Erythroblast (primary cell): ENCODE measurements at places on chromosomes 3 and 15.
A peak's percentile ranks its signal among the peaks of the same experiment; 100 is the strongest.

- no peak for DNase-seq
These were observed 124.9 kb downstream of the TMEM266 start for GRCh38 chr15:76184650-76185035.

DNA sequence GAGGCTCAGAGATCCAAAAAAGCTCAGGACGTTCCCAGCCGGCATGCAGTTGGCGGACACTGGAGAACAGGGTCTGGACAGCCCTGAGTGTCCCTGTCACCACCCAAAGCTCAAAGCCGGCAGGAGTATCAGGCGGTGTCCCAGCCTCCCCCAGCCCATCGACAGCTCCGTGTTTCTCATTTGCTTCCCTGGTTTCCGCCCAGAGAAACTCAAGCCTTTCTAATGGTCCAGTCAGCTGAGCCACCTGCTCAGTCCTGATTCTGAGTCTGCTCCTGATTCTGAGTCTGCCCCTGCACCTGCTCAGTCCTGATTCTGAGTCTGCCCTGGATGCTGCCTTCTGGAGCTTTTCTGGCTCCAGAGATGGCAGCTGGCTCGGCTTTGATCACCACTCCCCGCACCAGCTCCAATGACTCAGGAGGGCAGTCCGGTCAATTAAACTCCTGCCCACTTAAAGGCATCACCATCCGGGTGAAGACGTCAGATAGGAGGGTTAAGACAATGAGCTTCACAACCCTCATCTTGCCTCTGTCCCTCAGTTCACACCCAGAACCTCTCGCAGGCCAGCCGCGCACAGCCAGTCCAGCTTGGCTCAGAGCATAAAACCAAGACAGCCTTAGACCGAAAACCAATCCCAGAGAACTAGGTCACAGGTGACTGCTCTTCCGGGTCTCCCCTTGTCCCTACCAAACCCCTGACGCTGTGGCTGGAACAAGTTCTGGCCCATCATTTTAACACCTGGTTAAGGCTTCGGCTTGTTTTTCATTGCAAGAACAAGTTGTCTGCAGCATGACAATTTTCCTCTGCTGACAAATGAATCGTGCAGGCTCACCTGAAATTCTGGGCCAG lies 6.8 kb downstream of the PCSK6 start:
- no peak for DNase-seq

DNA sequence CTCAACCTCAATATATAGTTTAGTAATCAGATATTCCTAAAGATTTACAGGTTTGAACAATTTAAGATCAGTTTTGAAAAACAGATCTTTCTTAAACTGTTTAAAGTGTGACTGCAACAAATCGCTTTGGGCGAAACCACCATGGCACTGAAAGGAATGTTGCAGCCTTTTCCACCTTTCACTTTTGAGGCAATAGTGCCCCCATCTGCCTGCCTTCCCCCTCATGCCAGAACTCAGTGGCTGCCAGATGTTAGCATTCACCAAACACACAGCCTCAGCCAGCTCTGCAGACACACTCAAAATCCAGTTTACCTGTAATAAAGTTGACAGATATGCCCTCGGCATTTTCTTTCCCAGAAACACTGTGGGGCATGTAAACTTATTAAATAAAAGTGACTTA lies 3.3 kb downstream of the LYSMD4 start:
- peak; percentile 18 for DNase-seq

DNA sequence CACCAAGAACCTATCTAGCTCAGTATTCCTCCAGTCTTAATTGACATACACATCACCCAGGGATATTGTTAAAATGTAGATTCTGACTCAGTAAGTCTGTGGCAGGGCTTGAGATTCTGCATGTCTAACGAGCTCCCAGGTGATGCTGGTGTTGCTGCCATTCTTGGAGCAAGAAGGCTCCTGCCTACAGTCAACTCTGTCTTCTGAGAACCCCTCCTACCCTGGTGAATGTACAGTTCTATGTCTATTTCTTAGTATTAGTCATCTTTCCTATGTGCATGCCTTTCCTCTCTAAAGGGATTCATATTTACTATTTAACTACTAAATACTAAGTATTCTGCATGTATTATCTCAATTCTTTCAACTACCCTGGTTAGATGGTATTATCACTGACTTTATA lies 268.7 kb downstream of the EDEM1 start:
- no peak for DNase-seq

DNA sequence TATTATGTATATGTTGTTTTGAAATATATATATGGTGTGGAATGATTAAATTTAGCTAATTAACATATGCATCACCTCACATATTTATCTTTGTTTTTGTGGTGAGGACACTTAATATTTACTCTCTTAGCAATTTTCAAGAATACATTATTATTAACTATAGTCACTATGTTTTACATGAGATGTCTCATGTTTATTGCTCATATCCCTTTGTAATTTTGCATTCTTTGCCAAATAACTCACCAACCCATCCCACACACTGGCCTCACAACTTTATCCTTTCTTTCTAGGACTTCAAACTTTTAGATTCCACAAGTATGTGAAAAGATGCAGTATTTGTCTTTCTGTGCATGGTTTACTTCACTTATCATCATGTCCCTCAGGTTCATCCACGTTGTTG lies 950.2 kb upstream of the CADM2 start:
- no peak for DNase-seq

GRCh38 chr3:115190747-115191146 lies 43.7 kb upstream of the ZBTB20 start:
- DNase-seq, result no peak

DNA sequence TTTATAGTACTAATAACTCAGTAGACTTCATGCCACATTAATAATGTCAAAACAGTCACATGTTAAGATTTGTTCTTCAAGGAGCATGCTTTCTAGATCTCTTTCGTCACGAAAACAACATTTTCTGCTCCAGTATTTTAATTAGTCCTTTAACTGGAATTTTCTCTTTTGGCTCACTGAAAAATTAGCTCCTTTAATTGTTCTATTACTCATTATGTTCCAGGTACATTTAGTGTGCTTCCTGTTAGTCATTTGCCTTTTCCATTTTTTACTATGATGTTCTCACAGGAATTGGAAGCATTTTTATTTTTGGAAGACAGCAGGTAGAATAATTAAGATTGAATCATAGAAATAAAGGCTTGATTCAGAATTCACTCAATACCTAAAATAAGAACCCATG lies 111.2 kb downstream of the SLC9A9 start:
- no peak for DNase-seq

DNA sequence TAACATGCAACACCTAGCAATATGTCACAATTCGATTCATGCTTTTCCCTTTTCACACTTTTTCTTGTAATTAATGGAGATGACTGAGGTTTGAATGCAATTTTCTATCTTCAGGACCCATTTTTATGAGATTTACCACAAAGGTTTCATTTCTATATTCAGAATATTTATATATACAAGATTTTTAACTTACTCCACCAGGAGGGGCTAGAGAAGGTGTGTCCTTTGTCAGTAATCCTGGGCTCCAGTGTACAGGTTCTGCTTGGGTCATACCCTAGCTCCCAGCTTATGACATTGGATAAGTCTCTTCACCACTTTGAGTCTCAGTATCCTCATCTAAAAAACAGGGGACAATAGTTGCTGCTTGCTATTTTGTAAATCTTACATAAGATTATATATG lies 95.7 kb upstream of the SLC24A5 start:
- no peak for DNase-seq

- peak; percentile 79 for DNase-seq
These were observed 1.9 kb downstream of the AEN start for GRCh38 chr15:88623061-88623460.

DNA sequence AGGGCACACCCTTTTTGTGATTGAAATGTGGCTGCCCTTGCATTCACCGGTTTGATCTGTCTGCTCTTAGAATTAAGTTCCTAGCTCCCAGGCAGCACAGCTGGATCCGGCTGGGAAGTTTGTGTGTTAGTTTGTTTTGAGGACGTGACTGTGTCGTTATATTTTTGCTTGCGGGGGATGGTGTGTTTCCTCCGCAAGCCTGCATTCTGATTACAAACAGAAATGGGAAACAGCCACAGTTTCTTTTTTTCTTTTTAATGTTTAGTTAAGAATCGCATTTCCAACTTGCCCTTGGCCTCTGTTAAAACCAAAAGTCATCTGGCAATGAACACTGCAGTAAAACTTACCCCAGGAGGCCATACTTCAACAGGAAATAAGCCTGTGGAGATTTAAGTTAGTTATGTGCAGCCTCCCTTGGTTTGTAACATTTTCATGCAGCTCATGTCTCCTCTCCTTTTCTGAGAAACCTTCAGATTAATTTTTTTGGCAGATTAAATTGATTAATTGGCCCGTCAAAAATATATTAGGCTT lies 888 bp downstream of the TMOD3 start:
- peak; percentile 60 for DNase-seq

- no peak for DNase-seq
These were observed 511.9 kb downstream of the PYDC2 start for GRCh38 chr3:191972714-191973398.

- no peak for DNase-seq
These were observed 76.5 kb downstream of the PFN2 start for GRCh38 chr3:149894205-149894604.

GRCh38 chr3:135301670-135302069 lies 506.6 kb downstream of the EPHB1 start:
- DNase-seq, result no peak

DNA sequence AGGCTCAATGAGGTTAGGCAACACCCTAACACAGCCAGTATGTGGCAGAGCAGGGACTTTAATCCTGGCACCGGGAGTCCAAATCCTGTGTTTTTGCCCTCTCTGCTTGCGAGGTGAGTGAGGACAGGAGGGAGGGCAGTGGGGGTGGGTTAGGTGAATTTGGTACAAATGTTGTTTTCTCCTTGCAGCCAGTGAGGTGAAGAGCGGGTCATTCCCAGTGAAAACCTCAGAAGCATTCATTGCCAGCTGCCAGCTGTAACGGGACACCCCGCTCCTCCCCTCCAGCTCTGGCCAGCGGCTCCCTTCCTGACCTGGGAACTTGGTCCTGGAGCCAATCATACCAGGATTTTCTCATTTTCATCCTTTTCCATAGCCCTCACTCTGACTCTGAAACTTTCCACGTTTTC lies 45.7 kb upstream of the RAB6B start:
- no peak for DNase-seq

DNA sequence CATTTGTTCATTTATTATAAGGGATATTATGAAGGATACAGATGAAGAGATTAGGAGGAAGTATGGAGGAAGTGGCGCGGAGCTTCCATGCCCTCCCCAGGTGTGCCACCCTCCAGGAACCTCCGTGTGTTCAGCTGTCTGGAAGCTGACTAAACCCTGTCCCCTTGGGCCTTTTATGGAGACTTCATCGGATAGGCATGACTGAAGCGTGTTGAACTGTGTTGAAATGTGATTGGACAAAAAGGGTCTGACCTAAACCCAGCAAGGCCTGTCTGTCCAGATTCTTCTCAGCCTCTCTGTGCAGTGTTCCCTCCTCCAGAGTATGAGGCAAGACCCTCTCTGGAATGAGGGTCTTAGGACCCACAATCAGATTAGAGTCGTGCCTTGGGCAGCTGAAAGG lies 31.7 kb downstream of the HACD3 start:
- DNase-seq, result no peak

DNA sequence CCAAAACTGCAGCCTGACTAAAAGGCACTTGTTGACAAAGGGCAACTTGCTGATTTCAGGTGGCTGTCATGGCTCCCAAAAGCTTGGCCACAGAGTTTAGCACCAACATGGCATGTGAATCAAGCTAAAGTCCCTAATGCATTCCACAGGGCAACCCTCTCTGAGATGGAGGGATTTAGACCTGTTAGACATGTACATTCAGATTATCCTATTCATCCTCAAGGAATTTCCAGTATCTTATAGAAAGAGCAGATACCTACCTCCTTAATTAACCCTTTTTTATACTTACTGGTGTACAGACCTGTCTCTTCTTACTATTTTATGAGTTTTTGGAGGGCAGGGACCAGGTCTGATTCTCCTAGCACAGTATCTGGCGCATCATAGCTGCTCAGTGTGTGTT lies 31.3 kb downstream of the ACP3 start:
- DNase-seq, result no peak

DNA sequence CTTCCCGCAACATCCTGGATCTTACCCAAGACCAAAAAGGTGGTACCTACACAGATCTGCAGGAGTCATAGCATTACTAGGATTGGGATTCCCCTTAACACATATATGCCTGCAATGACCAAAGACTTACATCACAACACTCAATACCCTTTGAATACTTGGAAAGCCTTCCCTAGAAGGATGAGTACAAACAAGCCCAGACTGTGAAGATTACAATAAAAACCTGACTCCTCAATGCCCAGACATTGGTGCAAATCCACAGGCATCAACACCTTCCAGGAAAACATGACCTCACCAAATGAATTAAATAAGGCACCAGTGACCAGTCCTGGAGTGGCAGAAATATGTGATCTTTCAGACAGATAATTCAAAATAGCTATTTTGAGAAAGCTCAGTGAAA lies 326.8 kb downstream of the TBL1XR1 start:
- DNase-seq, result no peak

DNA sequence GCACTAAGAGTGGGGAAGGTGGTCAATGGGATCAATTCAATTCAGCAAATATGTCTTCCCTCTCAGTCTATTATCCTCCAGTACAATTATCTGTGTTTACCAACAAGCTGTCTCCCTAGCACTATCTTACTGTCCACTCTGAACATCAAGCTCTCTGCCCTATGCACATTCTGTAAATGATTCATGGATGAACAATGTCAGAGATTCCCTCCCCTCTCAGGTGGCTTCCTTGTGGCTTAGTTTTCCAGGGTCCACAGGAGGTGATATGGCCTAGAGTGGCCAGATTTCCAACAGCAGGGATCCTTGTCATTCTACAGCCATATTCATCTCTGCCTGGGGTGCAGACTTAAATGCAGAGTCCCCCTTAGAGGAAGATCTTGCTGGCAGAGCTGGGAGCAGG lies 225.1 kb downstream of the UACA start:
- DNase-seq, result no peak

GRCh38 chr3:185316740-185317412 lies 46.1 kb upstream of the MAP3K13 start:
- DNase-seq, result no peak

GRCh38 chr3:9135930-9136525 lies 113.4 kb downstream of the SRGAP3 start:
- no peak for DNase-seq

DNA sequence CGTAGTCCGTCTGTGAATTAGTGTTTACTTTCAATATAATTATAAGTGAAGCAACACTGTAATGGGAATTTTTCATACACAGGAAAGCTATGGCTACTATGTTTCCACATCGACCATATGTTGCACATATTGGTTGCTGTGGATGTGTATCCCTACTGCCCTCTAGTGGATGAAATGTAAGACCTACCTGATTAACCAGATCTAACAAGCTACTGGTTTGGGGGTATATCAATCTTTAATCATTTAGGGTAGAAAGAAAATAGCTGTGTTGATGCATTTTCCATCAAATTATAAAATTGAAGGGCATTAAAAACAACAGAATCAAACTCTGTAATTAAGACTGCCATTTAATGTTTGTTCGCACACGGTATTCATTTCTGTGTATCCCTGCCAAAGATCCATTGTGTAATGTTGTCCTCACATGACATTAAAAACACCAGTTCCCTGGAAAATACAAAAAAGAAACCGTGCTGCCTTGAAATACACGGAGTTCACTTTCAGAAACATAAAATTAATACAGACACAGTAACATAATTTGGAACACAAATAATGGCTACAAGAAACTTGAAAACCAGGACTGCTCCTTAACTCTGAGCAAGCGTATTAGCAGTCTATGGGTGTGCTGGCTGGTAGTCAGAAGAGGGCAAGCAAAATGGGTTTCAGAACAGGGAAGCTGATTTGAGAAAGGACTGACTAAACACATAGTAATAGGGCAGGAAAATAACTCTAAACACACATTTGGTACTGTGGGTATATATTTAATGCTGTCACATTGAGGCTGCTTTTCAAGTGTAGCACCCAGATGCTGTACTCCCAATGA lies 125.1 kb downstream of the TIGIT start:
- peak; percentile 58 for DNase-seq

- peak; percentile 75 for DNase-seq
These were observed 610 bp downstream of the ARID3B start for GRCh38 chr15:74541494-74542165.
